Stomach (tissue), 19 donors: ENCODE measurements at places on chromosomes 5 and 9. TPM values are rescaled to one million over a fixed set of nuclear protein-coding genes. Genes with fewer than 3 reads are reported as not detected.
A peak's percentile ranks its signal among the peaks of the same experiment; 100 is the strongest.

- H3K36me3 ChIP-seq, result no peaks in the 10 kb centered on the region
- no peak overlapping the region for H3K4me3 ChIP-seq
- H3K27me3 ChIP-seq, result no peaks in the 10 kb centered on the region
- no peaks in the 10 kb centered on the region for H3K4me1 ChIP-seq
Measured at GRCh38 chr9:22257026-22257816, 189.4 kb upstream of the DMRTA1 start.

GRCh38 chr5:146633323-146633764 is 117.4 kb upstream of the GPR151 start:
- no peaks in the 10 kb centered on the region for H3K27me3 ChIP-seq
- H3K36me3 ChIP-seq, result no peaks in the 10 kb centered on the region
- no peak overlapping the region for H3K27ac ChIP-seq
- H3K4me3 ChIP-seq, result no peak overlapping the region

GRCh38 chr9:136361754-136362449 is 1.6 kb downstream of the DNLZ start:
- H3K27ac ChIP-seq, result peak overlapping the region; percentile 20
- no peak overlapping the region for H3K4me3 ChIP-seq
- peak; percentile 65 for DNase-seq

GRCh38 chr5:159899067-159900049 is 16.9 kb upstream of the ADRA1B start:
- no peaks in the 10 kb centered on the region for H3K36me3 ChIP-seq
- H3K27ac ChIP-seq, result no peak overlapping the region
- no peak overlapping the region for H3K4me3 ChIP-seq
- H3K4me1 ChIP-seq, result no peaks in the 10 kb centered on the region

DNA sequence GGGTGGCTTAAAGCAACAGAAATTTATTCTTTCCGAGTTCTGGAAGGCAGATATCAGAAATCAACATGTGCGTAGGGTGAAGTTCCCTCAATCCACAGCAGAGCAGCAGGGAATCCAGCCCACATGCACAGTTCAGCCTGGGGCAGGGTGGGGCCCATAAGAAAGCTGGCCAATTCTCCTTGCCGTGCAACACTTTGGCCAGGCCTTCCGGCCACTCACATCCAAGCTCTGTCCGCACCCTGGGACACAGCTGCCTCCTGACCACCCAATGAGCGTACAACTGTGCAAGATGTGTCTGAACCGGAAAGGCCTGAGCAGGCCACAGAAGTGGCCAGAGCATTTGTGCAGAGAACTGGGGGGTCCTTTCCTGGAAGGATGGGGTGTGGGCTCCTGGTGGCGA is 274.9 kb downstream of the GADD45G start:
- no peak overlapping the region for H3K4me3 ChIP-seq
- peak; percentile 67 for DNase-seq
- H3K27me3 ChIP-seq, result no peaks in the 10 kb centered on the region
- H3K4me1 ChIP-seq, result peaks cover 24% of the 10 kb centered on the region

GRCh38 chr5:179858241-179858585 is 404 bp downstream of the MRNIP start:
- peaks cover 10% of the 10 kb centered on the region for H3K36me3 ChIP-seq
- peak overlapping the region; percentile 93 for H3K4me3 ChIP-seq
- H3K27me3 ChIP-seq, result no peaks in the 10 kb centered on the region
- H3K4me1 ChIP-seq, result peaks cover 21% of the 10 kb centered on the region

DNA sequence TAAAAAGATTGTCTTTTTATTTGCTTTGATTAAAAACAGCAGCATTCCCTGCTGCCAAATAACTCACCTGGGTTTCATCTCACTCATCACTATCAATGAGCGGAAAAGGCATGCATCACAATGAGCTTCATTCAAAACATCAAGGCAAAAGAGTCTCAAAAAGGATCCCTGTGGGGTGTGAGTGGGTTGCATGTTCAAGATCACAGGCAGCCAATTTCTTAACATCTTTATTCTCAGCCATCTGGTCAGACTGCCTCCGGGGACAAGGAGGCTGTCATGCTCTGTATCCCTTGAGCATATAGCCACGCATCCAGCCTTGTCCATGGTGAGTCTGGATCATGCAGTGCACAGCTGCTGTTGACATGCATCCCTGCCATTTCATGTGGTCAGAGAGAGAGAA is 117.1 kb downstream of the ICE1 start:
- H3K27ac ChIP-seq, result no peak overlapping the region
- H3K4me1 ChIP-seq, result no peaks in the 10 kb centered on the region
- H3K4me3 ChIP-seq, result no peak overlapping the region
- no peak for DNase-seq

GRCh38 chr9:105500108-105500766 is 52.4 kb downstream of the FSD1L start:
- H3K4me1 ChIP-seq, result no peaks in the 10 kb centered on the region
- no peaks in the 10 kb centered on the region for H3K36me3 ChIP-seq
- no peak for DNase-seq
- H3K4me3 ChIP-seq, result no peak overlapping the region
- H3K27me3 ChIP-seq, result no peaks in the 10 kb centered on the region

DNA sequence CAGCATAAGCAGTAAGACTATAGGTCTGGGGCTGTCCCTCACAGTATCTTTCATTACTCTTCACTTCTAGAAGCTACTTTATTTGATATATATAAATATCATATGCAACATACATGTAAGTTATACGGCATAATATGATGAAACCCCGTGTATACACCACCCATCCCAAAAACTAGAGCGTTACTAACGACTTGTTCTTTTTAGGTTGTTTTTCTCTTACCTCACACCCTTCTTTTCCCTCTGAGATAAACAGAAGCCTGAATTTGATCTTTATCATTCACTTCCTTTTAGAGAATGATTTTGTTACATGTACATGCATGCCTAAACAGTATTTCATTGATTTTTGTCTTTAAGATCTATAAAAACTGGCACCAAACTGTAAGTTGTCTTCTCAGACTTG is 3.7 kb downstream of the TRMO start:
- H3K27me3 ChIP-seq, result no peaks in the 10 kb centered on the region
- H3K4me3 ChIP-seq, result no peak overlapping the region
- H3K4me1 ChIP-seq, result peaks cover 42% of the 10 kb centered on the region

- H3K4me3 ChIP-seq, result no peak overlapping the region
- no peak for DNase-seq
- no peaks in the 10 kb centered on the region for H3K36me3 ChIP-seq
- H3K4me1 ChIP-seq, result no peaks in the 10 kb centered on the region
- no peaks in the 10 kb centered on the region for H3K27me3 ChIP-seq
- no peak overlapping the region for H3K27ac ChIP-seq
Measured at GRCh38 chr9:96199006-96199405, 103.0 kb downstream of the HSD17B3 start.

DNA sequence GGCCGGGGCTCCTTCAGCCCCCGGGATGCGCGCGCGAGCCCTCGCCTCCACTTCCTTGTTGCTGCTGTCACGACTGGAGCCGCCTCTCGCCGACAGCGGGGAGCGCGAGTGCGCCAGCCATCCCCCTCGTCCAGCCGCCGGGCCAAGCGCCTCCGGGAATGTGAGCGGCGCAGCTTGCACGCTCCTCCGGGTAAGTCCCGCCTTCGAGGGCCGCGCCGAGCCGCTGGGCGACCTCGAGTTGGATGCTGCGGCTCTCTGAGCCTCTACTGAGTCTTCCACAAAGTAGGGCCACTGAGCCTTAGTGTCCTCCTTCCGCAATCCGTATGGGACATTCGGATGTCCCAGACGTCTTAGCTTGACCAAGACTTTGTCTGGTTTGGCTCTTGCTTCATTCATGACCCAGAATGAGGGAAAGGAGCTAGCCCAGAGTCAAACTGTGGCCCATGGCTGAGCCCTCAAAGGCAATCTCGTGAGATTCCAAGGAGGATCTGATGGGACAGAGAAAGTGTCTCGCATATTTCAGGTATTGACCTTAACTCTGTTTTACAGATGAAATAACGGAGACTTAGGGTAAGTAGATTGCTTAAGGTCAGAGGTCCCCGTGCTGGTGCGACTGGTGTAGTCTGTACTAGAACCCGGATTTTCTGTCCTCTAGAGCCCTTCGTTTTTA is 586 bp downstream of the HMGXB3 start:
- peak overlapping the region; percentile 76 for H3K27ac ChIP-seq
- peak overlapping the region; percentile 99 for H3K4me3 ChIP-seq
- DNase-seq, result peak; percentile 50
- no peaks in the 10 kb centered on the region for H3K27me3 ChIP-seq
- H3K4me1 ChIP-seq, result peaks cover 44% of the 10 kb centered on the region

DNA sequence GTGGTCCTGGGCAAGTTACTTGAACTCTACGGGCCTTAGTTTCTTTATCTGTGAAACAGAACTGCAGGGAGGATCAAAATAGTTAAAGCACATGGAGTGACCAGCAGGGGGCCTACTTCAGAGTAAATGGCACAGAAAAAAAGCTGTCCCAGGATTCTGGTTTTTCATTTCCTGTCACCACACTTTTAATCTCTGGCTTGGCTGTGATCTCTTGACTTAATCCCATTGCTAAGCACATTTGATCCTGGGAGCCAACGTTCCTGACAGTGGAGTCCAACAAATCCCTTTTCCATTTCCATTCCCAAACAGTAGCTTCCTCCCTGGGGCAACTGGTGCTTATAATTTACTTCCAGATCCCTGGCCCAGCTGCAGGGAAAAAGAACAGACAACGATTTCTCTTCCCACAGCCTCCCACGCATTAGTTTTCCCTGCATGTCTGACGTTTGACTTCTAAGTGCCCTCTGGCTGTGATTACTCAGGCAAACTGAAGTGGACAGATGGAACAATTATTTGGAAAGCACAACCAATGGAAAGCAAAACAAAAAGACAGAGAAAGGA is 136.5 kb upstream of the STK32A start:
- H3K4me1 ChIP-seq, result peaks cover 8% of the 10 kb centered on the region
- no peaks in the 10 kb centered on the region for H3K36me3 ChIP-seq
- H3K27me3 ChIP-seq, result no peaks in the 10 kb centered on the region
- no peak overlapping the region for H3K27ac ChIP-seq
- H3K4me3 ChIP-seq, result no peak overlapping the region
- no peak for DNase-seq

GRCh38 chr9:87063246-87063645 is 115.9 kb upstream of the GAS1 start:
- no peaks in the 10 kb centered on the region for H3K27me3 ChIP-seq
- DNase-seq, result no peak
- H3K27ac ChIP-seq, result no peak overlapping the region
- no peak overlapping the region for H3K4me3 ChIP-seq
- H3K36me3 ChIP-seq, result no peaks in the 10 kb centered on the region

- H3K4me1 ChIP-seq, result no peaks in the 10 kb centered on the region
- no peak for DNase-seq
- H3K27me3 ChIP-seq, result no peaks in the 10 kb centered on the region
- no peaks in the 10 kb centered on the region for H3K36me3 ChIP-seq
- no peak overlapping the region for H3K27ac ChIP-seq
Measured at GRCh38 chr5:40315126-40315525, 364.6 kb upstream of the PTGER4 start.

GRCh38 chr9:129597355-129598088 is 23.4 kb downstream of the C9orf50 start:
- H3K4me1 ChIP-seq, result peaks cover 32% of the 10 kb centered on the region
- peak; percentile 92 for DNase-seq
- no peaks in the 10 kb centered on the region for H3K27me3 ChIP-seq
- H3K4me3 ChIP-seq, result peak overlapping the region; percentile 49
- H3K27ac ChIP-seq, result peak overlapping the region; percentile 91

The UIMC1 gene
- 44.5 TPM for total RNA-seq

The MEF2C gene
- total RNA-seq, result 13.6 TPM

The ATP10B gene
- total RNA-seq, result 71.8 TPM

The ANKRD31 gene
- not detected for total RNA-seq

The STK32A gene
- 1.3 TPM for total RNA-seq

The PLEKHG4B gene
- total RNA-seq, result 4.3 TPM

The PCDHA6 gene
- total RNA-seq, result 0.14 TPM

The DOCK8 gene
- 6.6 TPM for total RNA-seq

The OR1L1 gene
- total RNA-seq, result not detected
